Amygdala (tissue), 56 donors: ENCODE measurements at places on chromosomes 1 and 21.

DNA sequence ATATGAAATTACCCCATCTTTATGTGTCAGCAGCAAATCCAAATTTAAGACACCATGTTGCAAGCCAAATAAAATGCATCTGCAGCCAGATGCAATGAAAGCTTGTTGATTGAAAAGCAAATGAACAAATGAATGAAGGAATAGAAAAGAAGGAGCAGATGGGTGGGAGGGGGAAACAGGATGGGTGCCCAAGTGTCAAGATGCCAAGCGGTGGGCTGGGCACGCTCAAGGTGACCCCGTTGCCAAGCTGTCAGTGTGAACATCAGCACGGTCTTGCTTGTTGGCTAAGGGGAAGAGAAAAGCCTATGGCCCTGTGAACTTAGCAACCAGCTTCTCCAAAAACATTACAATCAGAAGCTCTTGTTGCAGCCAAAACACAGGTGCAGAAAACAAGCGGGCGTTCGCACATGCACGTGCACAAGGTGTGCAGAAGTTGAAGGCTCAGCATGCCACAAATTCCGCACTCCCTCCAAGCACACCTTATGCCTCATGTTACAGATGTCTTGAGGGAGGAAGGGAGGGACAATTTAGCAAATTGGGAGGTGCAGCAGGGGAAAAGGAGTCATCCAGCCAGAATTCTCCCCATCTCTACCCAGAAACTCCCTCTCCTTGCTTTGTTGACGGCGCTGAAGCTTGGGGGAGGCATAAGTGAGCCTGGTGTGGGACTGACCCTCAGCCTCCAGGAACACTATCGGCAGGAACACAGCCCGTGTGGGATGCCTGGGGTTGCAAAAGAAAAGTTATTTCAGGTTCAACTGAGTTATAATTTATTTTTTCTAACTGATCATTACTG lies 62.4 kb downstream of the HIVEP3 start:
- DNase-seq = no peak

- no peak for DNase-seq
These were observed 17.1 kb downstream of the RC3H1 start for GRCh38 chr1:174005032-174005431.

DNA sequence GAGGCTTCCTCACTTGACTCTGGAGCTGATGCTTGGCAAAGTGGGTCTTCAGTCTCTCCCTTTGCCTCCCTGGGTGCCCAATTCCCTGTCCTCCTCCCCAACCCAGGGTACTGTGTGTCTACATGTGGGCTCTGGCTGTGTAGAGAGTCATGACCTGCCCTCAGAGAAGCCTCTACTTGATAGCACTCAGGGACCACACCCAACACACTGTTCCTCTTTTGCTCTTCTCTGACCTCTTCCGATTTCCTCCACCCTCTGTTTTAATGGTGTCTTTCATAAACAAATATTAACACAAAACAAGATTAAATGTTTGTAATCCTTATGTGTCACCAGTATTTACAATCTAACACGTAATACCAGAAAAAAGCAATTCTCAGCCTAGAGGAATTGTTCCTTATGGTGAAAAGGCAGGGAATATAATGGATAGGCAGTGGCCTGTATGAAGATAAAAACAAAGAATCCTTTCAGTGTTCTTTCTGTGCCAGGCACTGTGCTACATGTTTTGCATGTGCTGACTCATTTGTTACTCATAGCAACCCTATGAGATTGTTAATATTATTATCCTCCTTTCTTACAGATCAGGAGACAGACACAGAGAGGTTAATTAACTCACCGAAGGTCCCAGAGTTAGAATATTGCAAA lies 58.2 kb downstream of the HSD3B1 start:
- DNase-seq = no peak

GRCh38 chr1:205013683-205014367 lies 29.2 kb upstream of the CNTN2 start:
- no peak for DNase-seq

GRCh38 chr1:219876798-219877209 lies 51.6 kb downstream of the SLC30A10 start:
- DNase-seq = no peak

- DNase-seq = no peak
These were observed 106.8 kb downstream of the ATP5PO start for GRCh38 chr21:33808715-33809367.

GRCh38 chr1:6038603-6039002 lies 7.1 kb upstream of the KCNAB2 start:
- DNase-seq = no peak

- no peak for DNase-seq
These were observed 273.8 kb upstream of the SNX7 start for GRCh38 chr1:98387701-98388100.

DNA sequence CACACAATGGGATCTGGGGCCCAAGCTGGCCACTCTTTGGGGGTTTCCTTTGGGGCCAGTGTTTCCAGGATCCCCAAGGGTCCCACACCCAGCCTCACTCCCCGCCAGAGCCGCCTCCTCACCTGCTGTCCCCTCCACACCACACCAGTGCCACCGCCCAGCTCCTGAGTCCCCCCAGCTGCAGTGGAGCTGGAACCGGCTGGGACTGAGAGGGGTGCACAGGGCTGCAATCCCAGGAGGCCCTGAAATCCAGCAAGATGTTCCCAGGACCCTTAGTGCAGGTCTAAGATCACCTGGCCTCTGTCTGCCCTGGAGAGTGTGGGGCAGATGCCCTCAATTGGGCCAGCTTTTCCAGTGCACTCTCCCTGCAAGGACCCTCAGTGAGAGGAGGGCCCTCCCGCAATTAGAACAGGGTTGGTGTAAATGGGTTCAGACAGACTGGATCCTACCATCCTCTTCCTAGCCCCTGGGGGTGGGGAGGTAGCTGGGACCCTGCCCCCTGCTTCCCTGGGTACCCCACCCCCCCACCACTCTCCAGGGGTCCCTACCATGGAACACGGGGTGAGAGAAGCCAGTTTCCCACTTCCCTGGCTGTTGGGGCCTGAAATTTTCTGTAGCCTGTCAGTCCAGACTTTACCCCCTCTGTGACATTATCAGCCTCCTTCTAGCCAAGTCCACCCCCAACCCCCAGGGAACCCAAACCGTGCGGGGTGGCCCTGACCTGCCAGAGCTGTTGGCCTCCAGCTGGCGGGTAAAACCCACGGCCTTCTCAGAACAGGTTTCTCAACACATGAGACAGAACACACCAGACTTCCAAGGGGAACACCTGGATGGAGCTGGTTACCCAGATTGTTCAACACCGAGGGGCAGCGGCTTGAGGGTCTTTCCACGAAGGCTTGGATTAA lies 7.0 kb downstream of the KRTAP10-12 start:
- no peak for DNase-seq

DNA sequence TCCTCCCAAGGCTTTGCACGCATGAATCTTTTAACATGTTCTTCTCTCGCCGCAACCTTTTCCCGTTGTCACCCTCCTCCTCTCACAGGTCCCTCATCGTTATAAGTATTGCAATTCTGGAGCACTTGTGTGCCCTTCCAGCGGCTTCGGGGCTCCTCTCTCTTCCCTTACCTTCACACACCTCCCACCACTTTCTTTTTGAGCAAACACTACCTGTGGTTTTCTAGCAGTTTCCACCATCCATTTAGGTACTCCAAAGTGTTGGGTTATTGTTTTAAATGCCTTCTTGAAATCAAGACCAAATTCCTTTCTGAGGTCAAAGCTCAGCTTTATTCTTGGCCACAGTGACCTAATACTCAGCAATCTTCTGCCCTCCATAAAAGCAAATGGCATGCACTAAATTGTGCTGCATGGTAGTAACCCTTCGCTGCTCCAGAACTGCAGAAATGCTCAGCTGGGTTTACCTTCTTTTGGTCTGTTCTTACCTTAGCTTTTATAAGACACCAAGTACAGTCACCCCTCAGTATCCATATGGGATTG lies 472.4 kb downstream of the SETD4 start:
- no peak for DNase-seq
